Activated CD8-positive, alpha-beta memory T cell treated with anti-CD3 and anti-CD28 coated beads for 1 hour (primary cell): ENCODE measurements at places on chromosomes 2 and 18.

DNA sequence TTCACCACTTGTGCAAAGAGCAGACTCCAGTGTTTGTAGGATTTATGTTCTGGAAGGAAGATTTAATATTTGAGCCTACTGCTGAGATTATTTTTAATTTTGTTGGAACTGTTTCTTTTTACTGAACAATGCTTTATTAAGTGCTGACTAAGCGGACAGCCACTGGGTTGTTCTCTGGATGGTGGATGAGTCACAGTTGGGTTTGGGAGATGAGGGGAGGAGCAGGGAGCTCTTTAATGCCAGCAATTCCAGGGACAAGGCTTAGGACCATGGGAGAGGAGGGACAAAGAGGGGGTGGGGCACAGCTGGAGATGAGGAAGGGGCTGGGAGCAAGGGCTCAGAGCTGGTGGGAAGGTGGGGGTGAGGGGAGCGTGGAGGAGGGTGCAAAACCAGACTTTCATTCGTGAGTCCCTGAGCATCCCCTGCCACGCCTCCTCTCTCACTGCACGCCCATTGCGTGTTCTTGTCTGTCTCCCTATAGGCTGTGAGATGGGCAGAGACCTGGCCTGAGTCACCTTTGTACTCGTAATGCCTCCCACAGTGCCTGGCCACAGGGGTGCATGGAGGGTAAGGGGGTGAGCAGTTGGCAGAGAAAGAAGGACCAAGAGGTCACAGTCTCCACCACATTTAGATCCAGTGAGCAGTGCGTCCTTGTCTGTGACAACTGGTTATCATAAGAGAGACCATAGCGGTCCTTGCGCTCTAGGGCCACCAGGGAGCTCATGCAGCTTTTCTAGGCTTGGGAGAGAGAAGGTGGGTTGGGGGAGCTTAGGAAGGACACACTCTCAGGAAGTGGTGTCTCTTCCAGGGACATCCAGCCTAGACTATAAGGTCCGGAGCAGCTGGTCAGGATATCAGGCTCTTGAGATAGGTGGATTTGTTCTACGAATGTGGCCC lies 18.4 kb downstream of the SLC4A3 start:
- DNase-seq, result no peak

DNA sequence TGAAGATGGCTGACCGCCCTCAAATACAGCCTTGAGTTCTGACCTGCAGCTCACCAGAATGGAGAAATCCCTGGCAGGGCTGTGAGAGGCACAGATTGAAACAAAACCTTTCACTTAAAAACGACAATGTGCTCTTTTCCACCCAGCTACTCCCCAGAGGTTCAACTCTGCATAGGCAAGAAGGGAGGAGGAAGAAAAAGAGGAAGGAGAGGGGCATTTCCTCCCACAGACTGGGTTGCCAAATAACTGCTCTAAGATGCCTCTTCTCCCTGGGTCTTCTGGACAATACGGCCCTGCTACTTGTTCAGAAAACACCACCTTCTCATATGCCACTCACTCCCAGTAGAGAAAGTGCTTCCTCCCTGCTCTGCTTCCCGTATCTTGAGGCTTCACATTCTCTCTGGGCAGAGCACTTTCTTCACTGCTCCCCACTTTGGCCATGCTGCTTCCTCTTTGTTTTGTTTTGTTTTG lies 136.4 kb upstream of the SLC1A4 start:
- DNase-seq, result no peak

DNA sequence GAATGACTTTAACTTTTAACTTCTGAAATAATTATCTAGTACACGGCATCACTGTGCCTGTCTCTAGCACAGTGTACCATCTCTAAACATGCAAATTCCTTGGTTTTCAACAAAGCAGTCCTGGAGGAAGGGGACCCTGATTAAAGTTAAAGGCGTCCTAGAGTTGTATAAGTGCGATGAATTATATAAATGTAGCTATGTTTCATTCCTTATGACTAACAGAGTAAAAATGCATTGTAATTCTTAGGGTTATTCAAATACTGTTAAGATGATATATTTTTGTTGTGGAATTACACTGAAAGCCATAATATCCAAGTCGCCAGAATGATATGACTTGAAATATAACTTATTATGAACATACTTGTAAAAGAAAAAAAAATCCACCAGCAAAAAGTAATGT lies 544.9 kb upstream of the LINC00305 start:
- no peak for DNase-seq

DNA sequence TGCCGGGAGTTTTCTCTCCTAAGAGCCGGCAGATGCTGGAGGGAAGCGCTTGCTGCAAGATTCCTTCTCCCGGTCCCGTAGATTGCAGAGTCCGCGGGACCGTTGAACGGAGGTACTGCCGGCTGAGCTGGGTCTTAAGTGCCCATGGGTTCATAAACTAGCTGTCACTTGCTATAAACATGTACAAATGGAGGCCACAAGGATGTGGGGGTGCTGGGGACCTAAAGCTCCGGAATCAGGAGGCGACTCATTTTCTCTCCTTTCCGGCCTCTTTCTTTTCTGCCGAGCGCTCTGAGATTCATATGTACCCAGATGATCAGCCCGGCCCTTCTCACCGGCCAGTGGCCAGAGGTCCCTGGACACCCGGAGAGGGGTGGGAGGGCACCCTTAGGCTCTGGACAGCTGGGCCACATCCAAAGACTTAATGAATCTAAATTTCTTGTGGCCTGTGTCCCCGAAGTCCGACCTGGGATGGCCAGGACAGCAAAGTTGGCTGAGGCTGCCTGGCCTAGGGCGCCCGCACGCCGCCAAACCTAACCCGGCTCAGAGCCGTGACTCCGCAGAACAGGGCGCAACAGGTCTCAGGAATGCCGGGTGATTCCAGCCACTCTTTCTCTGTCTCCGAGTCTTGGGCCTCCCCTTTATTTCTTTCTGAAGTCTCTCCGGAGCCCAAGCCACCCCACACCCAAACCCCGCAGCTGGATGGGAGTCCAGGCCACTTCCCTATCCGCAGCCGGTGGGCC lies 2.4 kb upstream of the PAX3 start:
- DNase-seq, result no peak

DNA sequence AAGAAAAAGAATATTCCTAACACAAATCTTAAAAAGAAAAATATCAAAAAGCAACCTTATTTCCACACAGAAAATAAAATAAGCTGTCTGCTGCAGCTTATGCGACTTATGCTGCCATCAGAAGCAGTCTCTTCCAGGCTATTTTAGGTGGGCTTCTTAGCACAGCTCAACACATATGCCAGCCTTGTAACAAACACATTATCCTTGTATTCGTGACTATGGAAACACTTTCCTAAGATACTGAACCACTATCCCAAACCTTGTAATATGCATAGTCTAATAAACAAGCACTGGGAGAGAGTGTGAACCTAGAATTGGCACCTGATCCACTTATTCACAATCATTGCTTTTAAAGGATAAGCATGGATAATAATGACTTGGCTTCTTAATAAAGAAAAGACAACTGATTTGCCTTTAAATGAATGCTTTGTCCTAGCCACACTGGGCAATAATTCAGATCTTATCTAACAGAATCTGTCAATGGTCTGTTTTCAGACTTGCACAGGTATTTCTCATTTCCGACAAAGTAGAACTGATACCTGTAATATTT lies 40.0 kb upstream of the RNU4ATAC start:
- DNase-seq, result no peak
